Placental pericyte (primary cell): ENCODE measurements at places on chromosomes 11 and 22. TPM values are rescaled to one million over a fixed set of nuclear protein-coding genes. Genes with fewer than 3 reads are reported as not detected.

The USH1C gene
- not detected in 2 replicates for total RNA-seq

The C11orf86 gene
- total RNA-seq = not detected in 2 replicates

The KDM2A gene
- 48.1 and 62.0 TPM in 2 replicates for total RNA-seq

The BDNF gene
- 34.9 and 59.3 TPM in 2 replicates for total RNA-seq

The FOLR1 gene
- total RNA-seq = not detected in 2 replicates

The C11orf42 gene
- not detected in 2 replicates for total RNA-seq

The LZTR1 gene
- total RNA-seq = 43.3 and 68.9 TPM in 2 replicates

The POU2F3 gene
- total RNA-seq = not detected in 2 replicates

The BID gene
- 21.0 and 24.3 TPM in 2 replicates for total RNA-seq

The PEX26 gene
- 24.1 and 39.8 TPM in 2 replicates for total RNA-seq

The OR5D14 gene
- total RNA-seq = not detected in 2 replicates

The RGL4 gene
- not detected in 2 replicates for total RNA-seq

The TCN1 gene
- total RNA-seq = not detected in 2 replicates

The GLB1L2 gene
- under 0.01 TPM in 1 of 2 replicates, not detected in the other for total RNA-seq

The ARRB1 gene
- total RNA-seq = 27.1 and 34.8 TPM in 2 replicates

The GSTT2B gene
- total RNA-seq = 9.3 and 12.3 TPM in 2 replicates

The MMP11 gene
- 32.8 and 35.7 TPM in 2 replicates for total RNA-seq

The LDLRAD3 gene
- 3.1 and 4.6 TPM in 2 replicates for total RNA-seq

The APOBEC3B gene
- 0.44 and 8.6 TPM in 2 replicates for total RNA-seq

The SCN2B gene
- not detected in 2 replicates for total RNA-seq

The OR5P2 gene
- total RNA-seq = not detected in 2 replicates

The DCDC1 gene
- total RNA-seq = under 0.01 TPM in 1 of 2 replicates, not detected in the other

The C2CD2L gene
- 10.3 and 11.8 TPM in 2 replicates for total RNA-seq

The H19 gene
- 5.2 and 10.7 TPM in 2 replicates for total RNA-seq

The OR2AG2 gene
- 1.6 TPM in 1 of 2 replicates, not detected in the other for total RNA-seq

The OSBP2 gene
- 0.22 and 2.1 TPM in 2 replicates for total RNA-seq

The PGA5 gene
- total RNA-seq = not detected in 2 replicates

The FOXRED2 gene
- total RNA-seq = 10.1 and 18.8 TPM in 2 replicates

The SLC6A5 gene
- total RNA-seq = not detected in 2 replicates

The OR10A2 gene
- not detected in 2 replicates for total RNA-seq

The OR8G5 gene
- total RNA-seq = not detected in 2 replicates
